ENCODE measurements at places on chromosomes 3 and 15.

- no peak for DNase-seq
Measured at GRCh38 chr15:66789029-66790025, 87.3 kb downstream of the SMAD6 start.

DNA sequence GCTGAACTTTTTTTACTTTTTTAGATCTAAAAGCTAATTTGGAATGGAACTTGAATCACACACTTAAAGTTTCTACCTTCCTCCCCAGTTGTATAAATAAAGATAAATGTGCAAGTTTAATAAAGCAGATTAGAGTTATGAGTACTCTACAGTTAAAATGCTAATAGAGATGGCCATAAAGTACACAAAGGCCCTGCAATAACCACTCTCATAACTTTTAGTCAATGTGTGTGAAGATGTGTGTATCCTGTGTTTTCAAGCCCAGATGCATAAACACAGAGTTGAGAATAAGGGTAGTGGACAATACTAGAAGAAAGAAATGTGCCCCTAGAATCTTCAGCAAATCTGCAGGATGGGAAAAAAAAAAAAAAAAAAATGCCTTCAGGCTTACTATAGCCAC lies 45.3 kb downstream of the TOP2B start:
- DNase-seq, result no peak

DNA sequence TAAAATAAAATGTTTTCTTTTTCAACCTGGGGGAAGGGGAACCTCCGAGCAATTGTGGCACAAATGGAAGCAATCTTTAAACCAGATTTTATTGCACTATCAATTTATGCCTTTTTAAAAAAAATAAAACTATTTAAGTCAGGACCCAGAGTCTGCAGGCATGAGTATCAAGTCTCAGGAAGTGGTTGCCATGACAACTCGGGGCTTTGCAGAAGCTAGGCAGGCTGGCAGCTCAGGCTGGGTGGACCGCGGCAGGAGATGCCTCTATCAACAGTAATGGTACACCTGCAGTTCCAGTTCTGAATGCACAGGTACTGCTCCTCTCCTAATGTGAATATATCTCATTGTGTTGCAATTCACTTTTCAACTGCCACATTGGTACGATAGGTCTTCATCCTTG lies 447.7 kb downstream of the GABRG3 start:
- DNase-seq, result no peak

DNA sequence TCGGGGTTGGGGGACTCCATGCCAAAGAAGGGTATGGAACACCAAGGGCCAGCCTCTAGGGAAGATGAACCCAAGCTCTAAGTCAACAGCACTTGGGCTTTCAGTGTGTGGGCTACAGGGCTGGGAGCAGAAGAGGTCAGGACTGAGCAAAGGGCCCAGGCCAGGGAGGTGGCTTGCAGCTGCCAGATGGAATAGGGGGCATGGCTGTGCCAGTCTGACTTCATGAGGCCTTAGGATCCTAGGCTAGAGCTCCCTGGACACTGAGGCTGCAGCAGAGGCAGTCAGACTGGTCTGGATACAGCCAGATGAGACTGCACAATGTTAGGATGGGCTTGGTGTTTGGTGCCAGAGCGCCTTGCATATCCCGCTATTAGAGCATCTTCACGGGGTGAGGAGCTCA lies 3.8 kb downstream of the RASGRF1 start:
- no peak for DNase-seq

DNA sequence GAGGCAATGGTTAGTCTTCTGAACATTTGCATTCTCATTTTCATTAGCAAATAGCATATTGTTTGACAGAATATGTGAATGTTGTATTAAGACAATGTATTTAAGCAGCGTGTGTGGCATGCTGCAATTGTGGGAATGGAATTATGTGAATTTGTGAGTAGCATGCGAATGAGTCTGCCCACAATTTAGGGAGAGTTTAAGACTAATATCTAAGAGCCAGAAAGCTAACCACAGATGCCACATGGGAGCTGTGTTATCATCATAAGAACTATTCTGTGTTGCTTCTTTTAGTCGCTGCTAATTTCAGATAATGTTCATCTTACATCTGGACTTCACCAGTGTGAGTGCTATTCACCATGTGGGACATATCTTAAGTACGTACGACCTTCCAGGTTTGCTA lies 494.5 kb downstream of the RBMS3 start:
- no peak for DNase-seq

- no peak for DNase-seq
Measured at GRCh38 chr3:172646439-172647015, 64.3 kb downstream of the NCEH1 start.
